ENCODE measurements at places on chromosomes 3 and 15. TPM values are rescaled to one million over a fixed set of nuclear protein-coding genes. Genes with fewer than 3 reads are reported as not detected.

The CISH gene
- 138 TPM for total RNA-seq

The DUOX2 gene
- total RNA-seq, result not detected

The GATA2 gene
- not detected for total RNA-seq

DNA sequence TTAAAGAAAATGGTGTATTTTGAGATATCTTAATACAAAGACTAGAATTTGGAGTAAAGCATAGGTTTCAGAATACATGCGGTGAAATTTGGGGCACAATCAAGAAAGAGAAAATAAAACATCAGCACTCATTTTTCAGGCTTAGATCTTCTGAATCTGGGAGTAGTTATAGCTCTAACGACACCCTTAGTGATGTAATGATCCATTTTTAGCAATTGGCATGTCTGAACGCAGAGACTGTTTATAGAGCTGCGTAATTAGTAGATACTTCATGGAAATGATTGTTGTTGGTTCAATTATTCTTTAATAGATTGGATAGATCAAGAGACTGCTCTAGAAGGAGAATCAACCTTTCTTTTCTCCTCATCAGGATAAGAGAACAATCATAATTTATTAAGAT lies 47.5 kb upstream of the SNRK start:
- DNase-seq, result no peak

- DNase-seq, result no peak
Measured at GRCh38 chr15:24948495-24948894, 6.3 kb upstream of the SNRPN start.

GRCh38 chr3:78494851-78495250 lies 1272.9 kb downstream of the ROBO1 start:
- DNase-seq, result no peak

- DNase-seq, result no peak
Measured at GRCh38 chr3:64053117-64053516, 29.8 kb upstream of the PSMD6 start.

DNA sequence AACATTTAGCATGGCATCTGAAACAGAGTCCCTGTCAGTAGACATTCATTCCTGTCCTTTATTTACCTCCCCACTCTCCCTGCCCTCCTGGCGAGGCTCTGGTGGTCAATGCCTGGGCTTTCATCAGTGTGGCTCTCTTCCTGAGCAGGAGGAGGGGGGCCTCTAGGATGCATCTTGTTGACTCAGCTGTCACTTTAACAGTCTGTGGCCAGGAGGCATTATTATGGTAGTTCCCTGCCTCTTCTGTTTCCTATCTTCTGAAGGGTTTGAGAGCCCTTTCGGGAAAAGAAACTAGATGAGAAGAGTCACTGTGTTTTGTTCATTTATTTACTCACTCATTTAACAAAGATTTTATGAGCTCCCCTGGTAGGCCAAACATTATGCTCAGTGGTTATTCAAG lies 2.4 kb upstream of the PPP1R14D start:
- no peak for DNase-seq
